ENCODE measurements at places on chromosomes 6 and 20.

DNA sequence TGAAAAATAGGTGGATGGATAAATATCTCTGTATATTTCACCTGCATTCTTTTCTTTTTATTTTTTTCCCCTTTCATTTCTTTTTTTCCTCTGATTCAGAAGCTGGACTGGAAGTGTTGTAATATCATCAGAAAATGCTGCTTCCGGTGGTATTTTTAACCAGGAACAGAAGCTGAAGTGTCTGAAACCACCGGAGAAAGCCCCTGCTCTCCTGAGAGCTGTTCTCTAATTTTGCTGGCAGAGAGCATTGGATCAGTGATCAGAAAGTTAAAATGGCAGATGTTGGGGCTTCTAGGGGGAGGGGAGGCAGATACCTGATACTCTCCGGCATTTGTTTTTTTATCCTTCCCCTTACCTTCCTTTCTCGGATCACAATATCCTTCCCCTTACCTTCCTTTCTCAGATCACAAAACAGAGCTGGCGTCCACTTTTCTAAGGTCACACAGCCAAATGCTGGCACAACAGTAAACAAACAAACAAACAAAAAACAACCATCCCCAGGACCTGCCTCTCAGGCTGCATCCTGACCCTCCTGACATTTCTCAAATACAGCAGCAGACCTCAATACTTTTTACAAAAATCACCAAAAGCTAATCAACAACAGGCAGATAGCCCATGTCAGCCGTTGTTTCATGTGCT lies 143.2 kb upstream of the ZNF217 start:
- no peak for DNase-seq

GRCh38 chr6:12769556-12770256 lies 53.1 kb downstream of the PHACTR1 start:
- DNase-seq, result no peak

- no peak for DNase-seq
Measured at GRCh38 chr20:57693670-57694329, 16.0 kb downstream of the PMEPA1 start.

DNA sequence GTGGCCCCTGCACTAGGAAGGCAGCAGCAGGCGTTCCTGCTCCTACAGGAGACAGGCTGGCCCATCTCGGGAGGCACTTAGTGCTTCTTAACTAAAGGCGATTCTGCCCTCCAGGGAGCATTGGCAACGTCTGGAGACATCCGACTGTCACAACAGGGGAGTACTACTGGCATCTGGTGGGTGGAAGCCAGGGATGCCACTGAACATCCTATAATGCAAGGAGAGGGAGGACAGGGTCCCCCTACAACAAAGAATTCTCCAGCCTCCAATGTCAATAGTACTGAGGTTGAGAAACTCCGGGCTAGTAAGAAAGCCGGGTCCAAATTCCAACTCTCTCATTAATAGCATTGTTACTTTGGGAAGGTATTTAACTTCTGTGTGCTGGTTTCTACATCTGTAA lies 119.4 kb upstream of the ARMC2 start:
- no peak for DNase-seq

- no peak for DNase-seq
Measured at GRCh38 chr6:71347119-71347518, 58.5 kb downstream of the OGFRL1 start.

DNA sequence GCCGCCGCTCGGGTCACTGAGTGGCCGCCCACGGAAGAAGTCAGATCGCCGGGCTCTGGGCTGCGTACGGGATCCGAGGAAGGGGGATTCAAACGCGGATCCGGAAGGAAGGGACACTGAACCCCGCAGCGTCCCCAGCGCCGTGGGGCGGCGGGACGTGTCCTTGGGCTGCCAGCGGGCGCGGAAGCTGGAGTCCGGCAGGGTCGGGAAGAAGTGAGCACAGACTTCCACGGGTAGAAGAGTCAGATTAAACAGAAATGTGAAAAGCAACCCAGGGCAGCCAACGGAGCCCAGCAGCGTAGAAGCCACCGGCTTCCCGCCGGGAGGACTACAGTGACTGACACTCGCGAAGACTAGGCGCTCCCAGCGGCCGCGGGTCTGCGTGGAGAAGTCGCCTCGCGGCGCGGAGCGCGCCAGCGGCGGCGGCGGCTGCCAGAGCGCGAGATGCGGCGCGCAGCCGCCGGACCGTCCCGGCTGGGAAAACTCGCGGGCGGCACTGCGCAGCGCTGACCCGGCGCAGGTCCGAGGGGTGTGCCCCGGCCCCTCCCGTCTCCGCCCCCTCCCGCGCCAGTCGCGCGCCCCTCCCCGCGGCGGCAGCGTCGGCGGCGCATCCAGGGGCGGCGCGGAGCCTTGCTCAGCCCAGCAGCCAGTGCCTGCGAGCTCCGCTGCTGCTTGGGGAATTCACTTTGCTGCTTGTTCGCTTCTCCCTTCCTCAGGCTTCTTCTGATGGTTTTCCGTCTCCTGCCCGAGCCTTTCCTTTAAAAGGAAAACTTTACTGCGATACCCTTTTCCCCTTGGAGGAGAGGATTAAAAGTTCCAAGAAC lies at the start of gene SAMD5:
Gene SAMD5, plus strand, starts transcription at position 649 of the 824 bp plus-strand sequence. CDS start 239 bp downstream, outside the sequence.
- no peak for DNase-seq

DNA sequence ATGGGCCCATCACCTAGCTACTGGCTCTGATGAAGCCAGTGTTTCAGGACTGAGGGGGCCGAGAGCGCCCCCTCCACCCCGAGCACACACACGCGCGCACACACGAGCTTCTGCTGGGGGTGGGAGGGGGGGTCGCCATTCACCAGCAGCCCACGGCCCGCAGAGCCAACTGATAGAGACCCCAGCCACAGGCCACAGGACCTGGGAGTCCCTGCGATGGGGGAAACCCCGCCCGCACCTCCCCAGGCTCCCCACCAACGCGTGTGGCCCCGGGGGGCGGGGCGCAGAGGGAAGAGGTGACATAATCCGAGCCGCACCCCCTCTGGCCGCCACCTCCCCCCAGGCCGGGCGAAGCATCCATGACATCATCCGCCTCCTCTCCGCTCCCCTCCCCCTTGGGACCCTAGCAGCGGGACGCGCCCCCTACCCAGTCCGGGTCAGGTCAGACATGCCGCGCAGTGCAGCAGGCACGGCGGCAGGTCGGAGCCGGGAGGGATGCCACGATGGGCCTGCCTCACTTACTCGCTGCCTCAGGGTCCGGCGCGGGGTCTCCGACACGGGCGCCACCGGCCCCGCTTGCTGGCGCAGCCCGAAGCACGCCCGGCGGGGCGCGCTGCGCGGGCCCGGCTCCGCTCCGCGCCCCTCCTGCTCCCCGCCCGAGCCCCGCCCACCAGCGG lies at the start of gene LZTS3:
Gene LZTS3, minus strand, starts transcription at position 617 of the 677 bp plus-strand sequence. CDS start 6,386 bp downstream, outside the sequence.
- DNase-seq, result peak; percentile 43

DNA sequence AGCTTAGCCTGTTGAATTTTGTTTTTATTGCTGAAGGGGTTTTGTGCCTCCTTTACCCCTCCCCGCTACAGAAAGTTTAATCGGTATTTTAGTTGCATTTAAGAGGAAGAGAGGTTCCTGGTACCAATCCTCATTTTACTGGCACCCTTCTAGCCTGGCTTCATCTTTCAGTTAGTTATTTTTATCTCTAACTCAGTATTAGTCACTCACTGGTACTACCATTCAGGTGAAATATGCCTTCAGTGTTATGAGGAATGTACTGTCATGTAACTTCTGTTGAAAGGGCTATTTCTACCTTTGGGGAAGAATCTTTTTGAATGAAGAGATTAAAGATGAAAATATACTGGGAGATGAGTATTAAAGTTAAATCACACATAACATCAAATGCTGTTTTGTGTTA lies 211.8 kb downstream of the CDKAL1 start:
- DNase-seq, result no peak

DNA sequence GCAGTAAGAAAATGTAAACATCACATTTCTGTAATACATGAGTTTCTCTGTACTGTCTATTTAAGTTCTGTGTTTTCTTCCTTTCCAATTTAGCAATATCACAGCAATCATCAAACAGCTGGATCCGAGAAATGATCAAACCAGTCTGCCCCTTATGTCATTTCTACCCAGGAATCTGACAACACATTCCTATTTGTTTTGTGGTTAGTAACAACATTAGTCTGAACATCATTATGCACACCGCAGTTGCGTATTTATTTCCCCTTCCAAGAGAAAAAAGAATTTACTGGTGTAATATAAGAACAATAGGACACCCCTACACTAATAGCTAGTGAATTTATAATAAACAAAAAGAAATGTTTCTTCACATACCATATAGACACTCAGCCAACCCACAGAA lies 179.5 kb downstream of the BTBD9 start:
- DNase-seq, result no peak

GRCh38 chr6:31842053-31842452 lies 14.5 kb downstream of the HSPA1B start:
- DNase-seq, result no peak

DNA sequence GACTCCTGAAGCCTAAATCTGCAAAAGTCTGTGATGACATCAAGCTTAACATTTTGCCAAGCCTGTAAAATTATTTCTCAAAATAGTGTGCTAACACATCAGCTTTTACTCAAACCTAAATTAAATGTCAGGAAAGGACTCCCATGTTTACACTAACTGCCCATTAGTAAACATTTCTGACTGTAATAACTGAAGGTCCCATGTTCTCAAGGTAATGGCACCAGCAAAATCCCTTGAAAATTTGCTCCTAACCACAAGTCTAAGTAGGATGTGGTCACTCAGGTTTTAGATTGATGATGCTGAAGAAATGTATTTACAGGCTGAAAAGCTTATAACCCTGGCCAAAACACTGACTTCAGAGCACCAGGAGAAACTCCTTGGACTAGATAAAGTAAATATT lies 33.0 kb downstream of the BACH2 start:
- DNase-seq, result no peak

- no peak for DNase-seq
Measured at GRCh38 chr20:63703976-63704748, 3.6 kb downstream of the ARFRP1 start.

GRCh38 chr20:137668-138490 lies 4.5 kb upstream of the DEFB126 start:
- DNase-seq, result no peak

DNA sequence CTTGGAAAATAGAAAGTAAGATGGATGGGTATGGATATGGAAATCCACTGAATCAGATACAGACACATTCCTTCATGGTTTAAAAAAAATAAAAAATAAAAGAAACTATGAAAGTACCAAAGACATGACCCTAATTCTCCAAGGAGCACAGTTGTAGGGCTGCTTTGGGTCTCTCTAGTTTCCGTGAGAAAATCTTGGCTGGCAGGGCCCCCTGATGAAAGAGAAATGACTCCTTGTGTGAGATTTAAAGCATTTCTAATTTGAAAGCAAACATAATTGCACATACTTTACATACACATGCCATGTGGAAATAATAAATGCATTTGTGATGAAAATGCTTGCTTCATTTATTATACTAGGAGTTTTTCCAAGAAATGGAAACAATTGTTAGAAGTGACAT lies 593.9 kb upstream of the BTBD3 start:
- DNase-seq, result no peak

DNA sequence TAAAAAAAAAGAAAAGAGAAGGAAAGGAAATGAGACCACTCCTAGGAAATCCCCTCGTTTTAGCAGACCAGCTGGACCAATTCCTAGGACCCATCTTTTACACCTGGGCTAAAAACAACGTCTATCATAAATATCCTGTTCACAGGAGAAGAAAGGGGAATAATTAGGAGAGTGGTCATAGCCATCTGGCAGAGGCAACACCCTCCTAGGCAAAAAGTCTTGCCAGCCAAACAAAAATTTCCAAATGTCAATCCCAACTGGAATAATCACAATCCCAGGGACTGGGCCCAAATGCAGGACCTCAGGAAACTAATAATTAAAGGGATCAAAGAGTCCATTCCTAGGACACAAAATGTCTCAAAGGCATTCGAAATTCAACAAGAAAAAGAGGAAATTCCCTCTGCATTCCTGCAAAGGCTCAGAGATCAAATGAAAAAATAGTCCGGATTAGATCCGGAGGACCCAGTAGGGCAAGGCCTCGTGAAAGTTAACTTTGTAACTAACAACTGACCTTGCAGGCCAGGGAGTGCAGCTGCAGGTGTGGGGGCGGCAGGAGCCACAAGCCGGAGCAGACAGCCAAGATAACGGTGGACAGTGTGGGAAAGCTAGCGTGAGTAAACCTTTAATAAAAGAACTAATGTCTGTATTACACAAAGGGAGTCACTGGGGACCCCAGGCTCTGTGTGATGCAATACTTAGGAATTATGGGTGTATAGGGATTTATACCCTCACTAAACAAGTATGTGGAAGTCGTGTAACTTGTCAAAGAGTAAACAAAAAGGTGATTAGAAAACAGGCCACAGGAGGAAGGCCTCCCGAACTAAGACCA lies 11.7 kb downstream of the LCA5 start:
- no peak for DNase-seq

- no peak for DNase-seq
Measured at GRCh38 chr6:46059608-46060007, 43.9 kb upstream of the CLIC5 start.

GRCh38 chr6:134714679-134715078 lies 235.2 kb downstream of the ALDH8A1 start:
- no peak for DNase-seq

DNA sequence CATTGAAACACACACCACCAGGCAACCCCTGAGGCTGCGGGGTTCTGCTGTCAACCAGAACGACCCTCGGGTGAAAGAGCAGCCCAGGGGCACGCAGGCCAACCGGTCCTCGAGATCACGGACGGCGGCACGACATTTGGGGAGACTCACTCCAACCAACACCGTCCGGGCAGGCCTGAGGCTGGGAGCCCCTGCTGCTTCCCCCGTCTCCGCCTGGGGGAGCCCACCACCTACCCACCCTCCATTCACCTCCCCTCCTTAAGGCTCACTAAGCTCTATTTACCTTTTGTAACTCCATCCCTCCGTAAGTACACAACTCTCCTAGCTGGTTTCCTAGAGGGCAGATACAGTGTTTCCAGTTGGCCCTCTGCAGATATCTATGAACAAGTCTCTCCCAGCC lies 971.3 kb upstream of the DEFB115 start:
- no peak for DNase-seq

GRCh38 chr6:24933868-24934401 lies 1.8 kb downstream of the RIPOR2 start:
- no peak for DNase-seq

GRCh38 chr6:139427199-139427598 lies 52.8 kb upstream of the CITED2 start:
- no peak for DNase-seq

DNA sequence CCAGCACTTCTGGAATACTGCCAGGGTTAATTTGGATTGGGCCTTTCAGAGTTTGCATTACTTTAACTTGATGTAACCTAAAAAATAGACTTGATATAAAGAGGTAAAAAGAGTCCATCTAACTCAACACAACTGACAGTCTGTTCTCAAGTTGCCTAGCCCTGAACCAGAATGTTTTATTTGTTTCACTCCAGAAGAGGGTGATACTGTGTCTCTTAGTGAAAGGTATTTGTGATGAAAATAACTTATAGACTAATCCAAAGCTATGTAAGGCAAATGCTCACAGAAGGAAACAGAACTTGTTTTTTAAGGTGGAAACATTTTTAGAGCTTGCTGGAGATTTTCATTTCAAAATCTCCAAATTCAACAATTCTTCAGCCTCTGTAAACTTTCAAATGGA lies 469.1 kb upstream of the RUNX2 start:
- no peak for DNase-seq
